Spinal cord (tissue), 10 donors: ENCODE measurements at places on chromosomes 1 and 21.

GRCh38 chr1:81149649-81150325, 650.9 kb upstream of the ADGRL2 start:
- DNase-seq = no peak

DNA sequence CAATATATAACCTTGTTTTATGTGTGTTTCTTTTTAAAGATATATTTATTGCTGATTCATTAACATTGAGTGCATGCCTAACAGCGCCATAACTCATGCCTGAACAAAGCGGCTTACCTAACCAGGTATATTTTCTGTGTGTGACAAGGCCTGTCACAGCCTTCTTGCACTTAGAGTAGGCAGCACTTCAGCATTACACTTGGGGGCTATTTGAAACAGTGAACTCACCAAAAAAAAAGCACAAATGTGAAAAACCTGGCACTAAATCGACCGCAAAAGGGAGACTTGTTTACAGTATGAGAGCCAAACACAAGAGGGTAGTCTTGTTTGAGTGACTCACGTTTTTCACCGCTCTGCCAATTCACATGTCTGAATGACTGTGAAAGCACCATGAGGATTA, 111.7 kb downstream of the DISP1 start:
- no peak for DNase-seq

- DNase-seq = peak; percentile 6
Observed at GRCh38 chr1:30275926-30276764, 447.2 kb downstream of the MATN1 start.

DNA sequence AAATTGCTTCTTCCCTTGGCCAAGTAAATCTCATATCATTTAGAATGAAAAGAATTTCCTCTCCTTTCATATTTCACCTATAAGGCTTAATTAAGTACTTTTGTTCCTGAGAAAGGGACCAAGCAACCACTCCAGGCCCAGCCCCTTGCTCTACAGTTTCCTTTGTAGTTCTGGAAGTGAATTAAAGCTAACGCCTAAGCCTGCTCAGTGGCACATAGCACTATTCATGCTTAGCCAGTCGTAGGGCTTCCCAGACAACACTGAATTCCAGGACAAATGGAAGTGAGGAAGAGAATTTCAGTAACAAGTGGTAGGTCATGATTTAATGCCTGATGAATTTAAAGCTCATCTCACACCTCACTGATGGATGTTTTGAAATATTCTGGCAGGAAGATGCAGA, 73.3 kb downstream of the RPAP2 start:
- DNase-seq = peak; percentile 2

GRCh38 chr1:117189726-117190125, 21.0 kb downstream of the VTCN1 start:
- no peak for DNase-seq

GRCh38 chr1:88321706-88322105, 362.4 kb upstream of the PKN2 start:
- DNase-seq = no peak

DNA sequence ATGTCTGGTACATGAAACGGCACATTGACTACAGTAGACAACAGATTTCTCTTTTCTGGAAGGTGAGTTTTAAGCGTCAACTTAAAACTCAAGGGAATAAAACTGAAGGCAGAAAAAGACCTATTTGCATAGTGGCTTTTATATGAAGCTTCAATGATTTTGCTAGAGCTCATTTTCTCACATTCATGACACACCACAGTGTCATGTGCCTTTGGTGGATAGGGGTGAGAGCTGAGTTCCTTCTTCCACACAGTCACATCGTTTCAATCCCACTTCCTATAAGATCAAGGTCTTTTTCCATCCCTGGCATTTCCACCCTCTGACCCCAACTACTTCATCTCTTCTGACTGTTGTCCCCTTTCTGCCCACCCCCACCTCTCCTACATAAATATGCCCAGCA, 31.0 kb downstream of the IL12RB2 start:
- no peak for DNase-seq

GRCh38 chr1:161772397-161772796, 6.3 kb downstream of the ATF6 start:
- no peak for DNase-seq

GRCh38 chr1:7008331-7008730, 223.1 kb downstream of the CAMTA1 start:
- no peak for DNase-seq
